ENCODE measurements at places on chromosomes 12 and 14.

DNA sequence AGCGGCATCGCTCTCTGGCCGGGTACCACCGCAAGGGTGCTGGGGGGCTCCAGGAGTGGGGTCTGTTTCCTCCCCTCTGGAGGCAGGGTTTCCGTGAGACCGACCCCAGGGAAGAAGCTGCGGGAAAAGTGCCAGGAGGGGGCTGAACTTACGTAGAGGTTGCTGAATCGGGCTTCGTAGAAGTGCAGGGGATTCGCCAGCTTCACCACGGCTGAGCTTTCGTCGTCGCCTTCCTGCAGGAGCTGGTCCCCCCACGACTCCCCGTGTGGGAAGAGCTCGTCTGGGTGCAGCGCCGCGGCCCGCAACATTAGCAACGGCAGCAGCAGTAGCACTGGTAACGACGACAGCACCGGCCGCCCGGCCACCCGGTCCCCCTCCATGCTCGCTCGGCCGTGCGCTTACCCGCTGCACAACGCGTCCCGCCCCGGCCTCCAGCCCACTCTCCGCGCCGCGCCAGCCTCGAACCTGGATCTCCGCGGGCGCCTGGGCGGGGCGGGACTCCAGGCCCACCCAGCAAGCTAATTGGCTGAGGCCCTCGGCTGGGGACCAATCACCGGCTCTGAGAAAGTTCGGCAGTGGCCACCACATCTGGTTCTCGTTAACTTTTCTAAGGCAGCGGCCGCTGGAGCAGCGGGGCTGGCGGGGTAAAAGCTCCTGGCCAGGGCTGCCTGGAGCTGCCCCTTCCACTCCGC, at the start of gene NID2:
Gene NID2 (minus strand): TSS at position 445 of the 692 bp plus-strand sequence. CDS start 65 bp downstream, at position 380.
- DNase-seq, result peak; percentile 93

DNA sequence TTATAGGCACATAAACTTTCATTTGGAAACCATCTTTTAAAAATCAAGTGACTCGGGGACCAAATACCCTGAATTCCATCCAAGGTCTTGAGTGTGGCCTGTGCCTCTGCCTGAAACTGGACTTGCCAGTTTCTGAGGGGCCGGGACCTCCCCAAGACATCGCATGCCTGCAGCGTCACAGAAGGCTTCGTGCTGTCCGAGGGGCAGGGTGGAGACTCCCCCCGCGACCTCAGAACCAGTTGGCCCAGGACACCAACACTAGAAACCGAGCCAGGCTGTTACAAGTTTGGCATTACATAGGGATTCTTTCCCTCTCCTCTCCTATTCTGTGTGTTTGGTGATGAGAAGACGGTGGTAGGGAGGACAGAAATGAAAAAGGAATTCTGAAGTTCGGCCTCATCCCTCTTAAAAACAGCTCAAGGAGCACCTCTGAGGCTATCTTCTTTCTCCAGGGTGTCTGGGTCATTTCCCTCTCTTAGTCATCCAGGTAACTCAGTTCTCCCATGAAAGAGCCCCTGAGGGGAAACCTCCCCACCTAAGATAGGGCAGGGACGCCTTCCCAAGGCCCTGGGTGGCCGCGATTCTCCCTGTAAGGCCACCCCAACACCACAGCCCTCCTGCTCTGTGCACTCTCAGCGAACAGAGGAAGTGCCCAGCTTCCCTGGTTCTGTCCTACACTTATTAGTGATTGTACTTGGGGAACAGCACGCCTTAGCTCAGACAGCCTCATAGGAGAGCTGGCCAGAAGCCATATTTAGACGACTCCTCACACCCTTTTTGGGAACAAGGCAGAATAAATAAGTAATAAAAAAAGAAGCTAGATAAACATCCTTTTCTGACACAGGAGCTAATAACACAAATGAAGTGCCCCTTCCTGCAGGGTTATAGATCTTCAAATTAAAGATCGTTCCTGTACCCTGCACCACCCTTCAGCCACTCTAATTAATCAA, 93.8 kb downstream of the BCL11B start:
- no peak for DNase-seq

- no peak for DNase-seq
These were observed 54.1 kb upstream of the ARHGAP5 start for GRCh38 chr14:32022938-32023466.

DNA sequence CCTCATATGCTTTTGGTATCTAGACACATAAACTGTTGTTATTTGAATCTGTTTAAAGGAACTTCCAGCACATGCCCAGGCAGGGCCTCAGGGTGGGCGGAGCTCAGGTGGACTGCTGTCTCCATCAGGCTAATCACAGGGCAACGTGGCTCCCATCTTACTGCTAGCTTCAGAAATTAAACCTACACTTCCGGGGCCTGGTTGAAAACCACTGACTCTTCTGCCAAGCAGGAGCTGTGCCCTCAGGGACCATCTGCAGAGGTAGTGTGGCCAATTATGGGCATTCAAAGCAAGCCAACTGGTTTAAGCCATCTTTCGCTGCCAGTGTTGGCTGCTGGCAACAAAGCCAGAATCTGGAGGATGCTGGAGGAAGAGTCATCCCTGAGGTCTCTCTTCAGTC, 97.5 kb downstream of the TMX1 start:
- no peak for DNase-seq

GRCh38 chr14:26400373-26400772, 197.5 kb downstream of the NOVA1 start:
- DNase-seq, result no peak

- no peak for DNase-seq
These were observed 34.0 kb upstream of the C2CD5 start for GRCh38 chr12:22578328-22578727.

DNA sequence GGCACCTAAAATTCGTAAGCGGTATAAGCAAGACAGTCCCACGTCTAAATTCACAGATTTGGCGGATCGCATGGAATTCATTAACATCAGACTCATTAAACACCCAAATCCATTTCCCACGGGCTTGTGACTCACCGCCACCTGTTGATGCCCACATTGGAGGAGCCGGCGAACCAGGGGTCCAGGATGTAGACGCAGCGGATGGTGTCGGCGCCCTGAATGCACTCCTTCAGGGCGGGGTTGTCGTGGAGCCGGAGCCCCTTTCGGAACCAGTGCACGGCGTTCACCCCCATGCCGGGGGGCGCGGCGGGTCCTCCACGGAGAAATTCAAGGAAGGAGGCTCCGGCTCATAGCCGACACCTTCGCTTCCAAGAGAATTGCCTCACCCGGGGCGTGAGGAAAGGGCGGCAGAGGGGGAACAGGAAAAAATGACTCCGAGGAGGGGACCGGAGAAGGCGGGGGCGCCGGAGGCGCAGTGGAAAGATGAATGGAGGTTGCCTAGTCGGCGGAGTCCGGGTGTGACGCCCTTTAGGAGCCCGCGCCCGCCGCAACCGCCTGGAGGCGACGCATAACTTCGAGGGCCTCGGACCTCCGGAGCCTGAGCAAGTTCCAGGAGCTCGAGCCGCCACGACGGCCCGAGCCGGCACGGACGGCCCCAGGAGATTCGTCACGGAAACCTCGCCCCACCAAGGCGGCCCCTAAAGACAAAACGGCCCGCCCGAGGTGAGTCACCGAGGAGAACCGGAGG, 506 bp downstream of the CRY1 start:
- peak; percentile 61 for DNase-seq

DNA sequence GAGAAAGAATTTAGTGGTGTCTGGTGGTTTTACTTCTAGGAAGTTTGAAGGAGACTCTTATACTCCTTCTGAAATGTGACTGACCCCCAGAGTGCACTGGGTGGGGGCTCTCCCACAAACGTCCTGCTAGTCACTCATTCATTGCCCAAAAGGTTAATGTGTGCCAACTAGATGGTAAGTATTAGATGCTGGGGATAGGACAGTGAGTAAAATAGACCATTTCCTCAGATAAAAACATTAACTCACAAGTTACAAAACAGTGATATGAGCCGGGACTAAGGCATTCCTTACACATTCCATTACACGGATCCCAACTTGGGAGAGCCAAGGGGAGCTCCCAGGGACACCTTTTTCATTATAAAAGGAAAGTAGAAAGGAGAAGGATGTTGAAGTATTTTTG, 185.1 kb downstream of the ATXN7L3B start:
- no peak for DNase-seq

- no peak for DNase-seq
These were observed 41.4 kb upstream of the EML1 start for GRCh38 chr14:99751539-99752485.

- no peak for DNase-seq
These were observed 139.1 kb upstream of the PELI2 start for GRCh38 chr14:55979096-55979495.

GRCh38 chr14:79704041-79704807, 507.1 kb downstream of the DIO2 start:
- DNase-seq, result no peak

DNA sequence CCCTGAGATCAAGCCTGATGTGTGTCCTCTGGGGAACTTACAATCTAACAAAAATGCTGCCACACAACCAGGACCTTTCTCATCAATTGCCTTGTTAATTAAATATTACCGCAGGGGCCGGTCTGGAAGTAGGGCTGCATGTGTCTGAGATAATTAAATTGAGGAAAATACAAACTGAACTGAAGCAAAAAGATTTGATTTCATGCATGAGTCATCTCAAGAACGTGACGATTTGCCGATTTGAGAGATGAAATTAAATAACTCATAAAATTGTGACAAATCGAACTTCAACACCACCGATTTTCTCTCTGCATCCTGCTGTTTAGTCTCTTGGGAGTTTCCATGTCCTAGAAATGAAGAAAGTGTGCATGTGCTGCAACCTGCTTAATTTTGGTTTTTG, 94.6 kb upstream of the DAAM1 start:
- peak; percentile 11 for DNase-seq

DNA sequence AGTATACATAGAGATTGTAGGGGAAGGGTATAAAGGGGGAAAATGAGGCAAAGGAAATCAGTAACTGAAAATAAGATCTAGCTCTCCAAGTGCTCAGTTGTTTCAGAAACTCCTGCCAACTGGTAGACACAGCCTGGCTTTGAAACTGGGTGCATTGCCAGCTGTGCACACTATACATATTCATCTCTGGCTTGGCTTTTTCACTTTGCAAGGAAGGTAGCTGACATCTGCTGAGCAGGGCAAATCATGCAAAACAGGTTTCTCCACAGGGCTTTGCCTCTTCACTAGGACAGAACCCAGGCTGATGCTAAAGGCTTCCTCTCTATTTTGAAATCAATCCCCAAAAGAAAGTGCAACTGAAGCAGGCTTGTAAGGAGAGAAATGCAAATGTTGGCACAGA, 101.5 kb downstream of the HELB start:
- peak; percentile 69 for DNase-seq

DNA sequence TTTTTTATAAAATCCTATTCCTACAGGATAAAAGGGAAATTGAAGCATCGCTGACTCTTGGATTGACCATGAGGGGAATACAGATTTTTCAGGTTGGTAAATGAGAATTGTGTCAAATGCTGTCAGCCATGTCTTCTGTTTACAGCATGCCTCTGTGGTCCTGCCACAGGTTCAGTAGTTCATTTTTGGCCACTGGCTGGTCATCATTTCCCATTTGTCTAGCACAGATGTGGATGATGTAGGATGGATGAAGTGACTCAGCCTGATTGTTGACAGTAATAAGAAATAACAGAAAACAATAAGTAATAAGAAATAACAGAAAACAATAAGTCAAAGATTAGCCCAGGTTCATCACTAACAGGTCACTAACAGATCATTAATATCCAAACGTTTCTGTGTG, 59.8 kb downstream of the FRMD6 start:
- DNase-seq, result no peak

DNA sequence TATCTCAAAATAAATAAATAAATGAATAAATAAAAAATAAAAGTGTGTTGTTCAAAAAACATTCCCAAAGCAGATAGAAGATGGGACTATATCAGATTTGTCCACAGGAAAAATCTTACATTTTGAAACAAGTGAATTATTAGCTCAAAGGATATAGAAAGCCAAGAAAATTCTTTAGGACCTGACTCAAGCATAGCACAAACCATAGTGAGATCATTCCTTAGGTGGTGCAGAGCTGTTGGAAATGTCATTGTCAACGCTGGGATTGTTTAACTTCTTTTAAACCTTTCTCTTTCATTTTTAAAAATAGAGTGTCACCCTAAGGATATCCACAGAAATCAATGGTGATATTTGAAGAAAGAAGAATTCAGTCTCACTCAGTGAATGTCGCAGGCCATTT, 43.5 kb downstream of the DRAM1 start:
- no peak for DNase-seq

GRCh38 chr14:31154956-31155355, 52.6 kb downstream of the HECTD1 start:
- DNase-seq, result no peak

GRCh38 chr14:36194663-36195062, 18.1 kb upstream of the PTCSC3 start:
- no peak for DNase-seq

DNA sequence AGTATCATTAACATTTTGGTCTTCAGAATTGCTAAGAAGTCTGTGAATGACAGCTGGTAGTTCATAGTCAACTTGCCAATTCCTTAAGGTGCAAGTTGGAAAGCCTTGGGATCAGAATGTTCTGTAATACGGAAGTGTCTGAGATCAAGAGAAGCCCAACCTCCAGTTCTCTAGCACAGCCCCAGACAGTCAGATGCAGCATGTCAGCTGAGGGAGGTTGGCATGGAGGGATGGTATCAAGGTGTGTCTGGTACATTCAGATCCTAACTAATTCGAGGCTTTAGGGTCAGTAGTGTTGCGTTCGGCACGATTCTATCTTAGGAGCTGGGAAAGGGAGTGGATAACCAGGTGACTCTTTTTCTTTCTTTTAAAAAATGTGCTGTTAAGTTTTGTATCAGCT, 38.3 kb downstream of the FNTB start:
- DNase-seq, result no peak

- DNase-seq, result no peak
These were observed 20.5 kb upstream of the FBRSL1 start for GRCh38 chr12:132469423-132469822.

- DNase-seq, result peak; percentile 90
These were observed 333.8 kb downstream of the PDZRN4 start for GRCh38 chr12:41521872-41522379.

- DNase-seq, result peak; percentile 89
These were observed at the start of gene STAC3 for GRCh38 chr12:57250956-57251355. STAC3 (minus strand) TSS chr12:57251187; CDS start chr12:57249636, 1,551 bp downstream.

DNA sequence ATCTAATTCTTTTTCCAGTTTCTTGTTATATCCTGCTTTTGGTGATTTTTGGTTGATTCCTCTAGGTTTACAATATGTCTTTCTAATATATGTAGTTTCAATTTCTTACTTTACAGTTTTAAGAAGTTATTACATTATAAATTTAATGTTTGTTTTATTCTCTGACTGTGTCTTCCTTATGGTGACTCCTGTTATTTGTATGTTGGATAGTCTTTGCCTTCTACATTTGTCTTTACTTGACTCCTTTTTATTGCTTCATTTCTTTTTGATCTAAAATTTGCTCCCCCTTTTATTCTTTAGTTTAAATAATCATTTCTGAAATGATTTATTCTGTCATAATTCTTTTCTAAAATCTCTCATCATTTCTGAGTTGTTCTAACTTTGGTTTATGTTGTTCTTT, 125.8 kb downstream of the CCDC91 start:
- no peak for DNase-seq

- no peak for DNase-seq
These were observed 36.3 kb downstream of the PTHLH start for GRCh38 chr12:27936196-27936595.

DNA sequence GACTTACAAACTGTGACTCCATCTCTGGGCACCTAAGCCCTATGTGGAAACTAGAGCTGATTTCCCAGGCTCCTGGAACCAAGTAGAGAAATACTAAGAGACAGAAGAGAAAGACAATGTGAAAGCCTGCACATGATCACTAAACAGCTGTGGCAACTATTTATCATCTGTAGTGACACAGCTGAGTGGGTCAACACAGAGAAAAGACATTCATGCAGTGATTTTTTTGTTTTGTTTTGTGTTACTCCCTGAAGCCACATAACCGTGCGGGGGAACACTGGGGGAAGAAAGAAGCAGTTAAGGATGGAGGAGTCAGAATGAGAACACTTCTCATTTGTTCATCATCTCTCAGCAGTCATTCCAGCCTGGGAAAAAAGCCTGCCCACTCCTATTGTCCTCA, 1.5 kb downstream of the PRR4 start:
- peak; percentile 5 for DNase-seq
